ENCODE measurements at places on chromosomes 13 and 19. TPM values are rescaled to one million over a fixed set of nuclear protein-coding genes. Genes with fewer than 3 reads are reported as not detected.

The SSC5D gene
- 0.42 TPM for total RNA-seq

The POSTN gene
- total RNA-seq: not detected

The RHPN2 gene
- 1.4 TPM for total RNA-seq

The SLC7A10 gene
- not detected for total RNA-seq

The TSHZ3 gene
- 1.7 TPM for total RNA-seq

- H3K4me3 ChIP-seq: no peak overlapping the region
- no peak for DNase-seq
- peaks cover 32% of the 10 kb centered on the region for H3K36me3 ChIP-seq
- H3K4me1 ChIP-seq: peaks cover 15% of the 10 kb centered on the region
- H3K27me3 ChIP-seq: no peaks in the 10 kb centered on the region
Observed at GRCh38 chr13:113607056-113607888, 22.7 kb downstream of the TFDP1 start.

DNA sequence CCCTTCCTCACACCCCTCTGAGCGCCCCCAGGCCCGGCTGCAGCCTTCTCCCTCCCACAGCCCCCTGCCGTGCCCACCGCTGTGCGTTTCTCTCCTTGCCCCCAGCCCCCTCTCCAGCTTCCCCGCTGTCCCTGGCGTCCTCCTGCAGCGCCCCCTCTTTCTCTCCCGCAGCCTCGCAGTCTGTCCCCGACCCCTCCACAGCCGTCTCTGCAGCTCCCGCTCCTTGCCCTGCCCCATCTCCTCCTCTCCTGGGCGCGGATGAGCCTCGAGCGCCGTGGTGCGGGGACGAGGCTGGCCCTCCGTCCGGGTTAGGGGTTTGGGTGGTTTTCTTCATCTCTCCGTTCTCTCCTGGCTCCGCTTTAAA lies 1.1 kb downstream of the KMT5C start:
- peaks cover 2% of the 10 kb centered on the region for H3K36me3 ChIP-seq
- H3K27me3 ChIP-seq: peaks cover 10% of the 10 kb centered on the region
- peak overlapping the region; percentile 86 for H3K4me3 ChIP-seq
- peak; percentile 42 for DNase-seq
- peaks cover 22% of the 10 kb centered on the region for H3K4me1 ChIP-seq
- H3K27ac ChIP-seq: peak overlapping the region; percentile 90

GRCh38 chr13:51626749-51627148 lies 42.5 kb downstream of the WDFY2 start:
- H3K27me3 ChIP-seq: no peaks in the 10 kb centered on the region
- no peak overlapping the region for H3K4me3 ChIP-seq
- H3K27ac ChIP-seq: no peak overlapping the region
- DNase-seq: no peak
- H3K4me1 ChIP-seq: peaks cover 21% of the 10 kb centered on the region
- H3K36me3 ChIP-seq: no peaks in the 10 kb centered on the region
